ENCODE measurements at places on chromosomes 4 and X.

- DNase-seq, result peak; percentile 42
Measured at GRCh38 chrX:19225909-19226308, 103.6 kb upstream of the ADGRG2 start.

GRCh38 chrX:149453906-149454822 is 50.9 kb downstream of the IDS start:
- DNase-seq, result no peak

GRCh38 chrX:148363471-148364235 is 136.8 kb upstream of the AFF2 start:
- no peak for DNase-seq

GRCh38 chrX:66751136-66751782 is 112.4 kb upstream of the EDA2R start:
- DNase-seq, result peak; percentile 1

DNA sequence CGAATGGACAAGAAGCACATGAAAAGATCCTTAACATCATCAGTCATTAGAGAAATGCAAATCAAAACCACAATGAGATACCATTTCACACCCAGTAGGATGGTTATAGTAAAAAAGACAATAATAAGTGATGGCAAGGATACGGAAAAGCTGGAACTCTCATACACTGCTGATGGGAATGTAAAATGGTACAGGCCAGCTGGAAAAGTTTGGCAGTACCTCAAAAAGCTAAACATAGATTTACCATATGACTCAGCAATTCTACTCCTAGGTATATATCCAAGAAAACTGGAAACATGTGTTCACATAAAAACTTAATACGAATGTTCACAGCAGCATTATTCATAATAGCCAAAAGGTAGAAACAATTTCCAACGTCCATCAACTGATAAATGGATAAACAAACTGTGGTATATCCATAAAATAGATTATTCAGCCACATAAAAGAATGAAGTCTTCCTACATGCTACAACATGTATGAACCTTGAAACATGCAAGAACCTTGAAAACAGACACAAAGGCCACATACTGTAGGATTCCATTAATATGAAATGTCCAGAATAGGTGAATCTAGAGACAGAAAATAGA is 11.9 kb downstream of the RPS6KA3 start:
- DNase-seq, result no peak

DNA sequence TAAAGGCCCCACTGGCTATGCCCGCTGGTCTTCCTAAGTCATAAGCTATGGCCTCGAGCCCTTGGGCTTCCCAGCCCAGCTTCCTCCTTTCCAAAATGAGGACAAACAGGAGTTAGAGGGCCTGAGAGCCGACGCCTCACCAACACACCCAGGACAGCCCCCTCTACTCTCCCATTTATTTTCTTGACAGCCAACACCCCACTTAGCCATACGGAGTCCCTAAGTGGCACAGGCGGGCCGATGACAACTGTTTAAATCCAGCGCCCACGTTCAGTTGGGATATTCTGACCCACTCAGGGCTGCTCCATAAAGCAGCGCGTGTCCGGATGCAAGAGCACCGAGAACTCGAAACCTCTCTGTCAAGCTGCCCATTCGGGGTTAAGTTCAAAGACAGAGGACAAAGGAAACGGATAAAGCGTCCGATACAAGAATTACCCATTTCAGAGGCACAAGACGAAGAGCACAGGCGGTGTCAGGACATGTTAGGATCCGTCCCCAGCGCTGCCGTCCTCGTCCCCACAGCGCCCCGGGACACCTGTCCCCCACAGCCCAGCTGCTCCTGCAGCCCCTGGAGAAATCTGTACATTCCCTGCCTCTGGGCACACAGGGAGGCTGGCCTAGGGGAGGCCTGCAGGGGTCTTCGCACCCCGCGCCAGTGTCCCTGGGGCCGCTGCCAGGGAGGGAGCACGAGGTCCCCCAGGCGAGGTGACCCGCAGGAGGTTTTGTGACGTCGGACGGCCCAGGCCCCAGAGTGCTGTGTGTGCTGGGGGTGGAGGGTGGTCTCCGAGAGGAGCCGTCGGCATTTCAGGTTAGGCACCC is 1.2 kb downstream of the PRKX start:
- DNase-seq, result no peak

GRCh38 chrX:18102006-18102405 is 118.7 kb downstream of the BEND2 start:
- no peak for DNase-seq

DNA sequence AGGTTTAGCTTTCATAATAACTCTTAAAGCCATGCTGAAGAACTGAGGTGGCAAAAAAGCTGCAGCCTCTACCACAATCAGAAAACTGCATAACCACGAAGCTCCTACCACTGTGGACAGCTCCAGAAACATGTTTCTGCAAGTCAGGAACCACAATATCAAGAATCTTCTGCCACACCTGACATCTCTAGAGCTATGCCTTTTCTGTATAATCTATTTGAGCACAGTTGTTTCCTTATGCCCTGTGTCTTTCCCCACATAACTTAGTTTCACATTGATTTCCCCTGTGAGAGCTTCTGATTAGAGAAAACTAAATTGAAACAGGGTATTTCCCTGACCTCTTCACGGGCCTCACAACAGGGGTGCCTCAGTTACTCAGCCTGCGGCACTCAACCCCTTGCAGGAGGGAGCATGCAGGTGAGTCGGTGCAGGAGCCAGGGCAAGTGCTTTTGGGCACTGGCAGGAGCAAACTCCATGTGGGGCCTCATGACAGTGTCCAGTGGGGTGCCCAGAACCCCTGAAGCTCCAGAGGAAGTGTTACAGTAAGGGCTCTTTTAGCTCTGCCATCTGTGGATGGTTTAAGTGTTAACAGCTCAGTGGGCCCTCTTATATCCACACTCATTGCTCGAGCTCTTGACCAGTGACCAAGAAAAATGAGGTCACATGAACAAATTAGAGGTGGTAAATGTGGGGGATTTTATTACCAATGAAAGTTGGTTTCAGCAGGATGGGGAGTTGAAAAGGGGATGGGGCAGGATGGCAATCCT is 132.8 kb upstream of the BMP3 start:
- no peak for DNase-seq

GRCh38 chr4:125097729-125098128 is 217.0 kb upstream of the FAT4 start:
- DNase-seq, result peak; percentile 28

DNA sequence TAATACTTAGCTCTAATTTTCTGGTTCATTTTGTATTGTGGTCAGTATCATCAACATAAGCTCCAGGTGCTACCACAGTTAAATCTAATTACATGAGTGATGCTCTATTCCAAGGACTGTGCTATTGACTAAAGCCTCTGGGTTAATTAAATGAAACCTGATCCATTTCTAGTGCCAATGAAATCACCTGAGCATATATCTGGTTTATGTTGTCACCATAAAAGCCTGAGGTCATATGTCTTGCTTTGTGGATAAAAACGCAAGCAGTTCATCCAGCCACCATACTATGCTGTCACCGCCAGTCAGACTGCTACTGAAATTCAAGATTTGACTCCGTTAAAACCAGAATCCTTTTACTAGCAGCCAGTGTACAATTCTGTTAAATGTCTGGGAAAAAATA is 64.2 kb upstream of the ZNF518B start:
- DNase-seq, result no peak

- DNase-seq, result peak; percentile 50
Measured at GRCh38 chr4:142933207-142933606, 87.1 kb upstream of the INPP4B start.

DNA sequence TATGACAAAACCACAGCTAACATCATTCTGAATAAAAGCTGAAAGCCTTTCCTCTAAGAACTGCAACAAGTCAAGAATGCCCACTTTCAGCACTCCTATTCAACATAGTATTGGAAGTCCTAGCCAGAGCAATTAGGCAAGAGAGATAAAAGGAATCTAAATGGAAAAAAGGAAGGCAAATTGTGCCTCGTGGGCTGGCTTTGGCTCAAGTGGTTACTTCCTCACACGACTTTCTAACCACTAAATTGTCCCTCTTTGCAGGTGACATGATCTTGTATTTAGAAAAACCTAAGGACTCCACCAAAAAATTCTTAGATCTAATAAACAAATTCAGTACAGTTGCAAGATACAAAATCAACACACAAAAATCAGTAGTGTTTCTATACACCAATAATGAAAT is 57.2 kb downstream of the SCML2 start:
- no peak for DNase-seq

DNA sequence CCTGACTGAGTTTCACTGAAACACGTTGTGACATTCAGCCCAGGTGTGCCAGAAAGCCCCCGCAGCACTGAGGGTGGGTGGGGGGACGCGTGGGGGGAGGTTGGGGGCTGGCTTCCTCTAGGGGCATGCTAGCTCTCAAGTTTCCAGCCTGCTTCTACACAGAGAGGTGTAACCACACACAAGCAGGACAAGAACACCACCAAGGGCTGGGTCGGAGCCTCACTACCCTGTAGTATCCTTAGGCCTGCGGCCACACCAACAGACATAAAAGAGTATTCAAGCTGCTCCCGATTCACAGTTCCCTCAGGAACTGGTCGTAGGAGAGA is 1.8 kb downstream of the USP46 start:
- no peak for DNase-seq

DNA sequence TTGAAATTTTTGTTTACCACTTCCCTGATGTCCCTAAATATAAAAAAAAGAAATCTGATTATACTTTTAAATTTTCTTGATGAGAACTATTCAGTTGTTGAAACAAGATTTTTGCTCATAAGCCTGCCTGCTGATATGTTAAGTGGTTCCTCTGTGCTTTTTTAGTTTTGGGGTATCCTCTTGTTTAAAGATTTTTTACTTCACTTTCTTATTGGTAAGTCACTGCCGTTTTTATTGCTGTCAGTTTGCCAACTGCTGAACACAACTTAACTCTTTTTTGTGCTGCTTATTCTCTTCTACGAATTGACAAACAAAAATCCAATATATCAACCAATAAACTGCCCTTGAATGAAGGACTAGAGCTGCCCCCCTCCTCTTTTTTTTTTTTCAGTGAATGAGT is 39.5 kb downstream of the GUCY1A1 start:
- DNase-seq, result no peak

DNA sequence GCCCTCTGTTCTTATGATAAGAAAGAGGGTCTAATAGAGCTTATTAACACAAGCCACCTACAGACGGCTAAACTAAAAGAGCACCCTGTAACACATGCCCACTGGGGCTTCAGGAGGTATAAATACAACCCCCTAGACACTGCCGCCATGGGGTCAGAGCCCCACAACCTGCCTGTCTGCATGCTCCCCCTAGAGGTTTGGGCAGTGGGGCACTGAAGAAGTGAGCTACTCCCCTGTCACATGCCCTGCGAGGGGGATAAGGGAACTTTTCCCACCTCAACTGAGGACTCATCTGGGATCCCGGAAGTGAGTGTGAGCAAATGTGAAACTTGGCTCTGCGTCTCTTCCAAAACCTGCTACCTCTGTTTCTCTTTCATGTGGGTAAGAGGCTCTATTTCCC is 334.5 kb downstream of the ADAM29 start:
- no peak for DNase-seq

GRCh38 chr4:86947501-86948120 is 12.8 kb downstream of the AFF1 start:
- no peak for DNase-seq

DNA sequence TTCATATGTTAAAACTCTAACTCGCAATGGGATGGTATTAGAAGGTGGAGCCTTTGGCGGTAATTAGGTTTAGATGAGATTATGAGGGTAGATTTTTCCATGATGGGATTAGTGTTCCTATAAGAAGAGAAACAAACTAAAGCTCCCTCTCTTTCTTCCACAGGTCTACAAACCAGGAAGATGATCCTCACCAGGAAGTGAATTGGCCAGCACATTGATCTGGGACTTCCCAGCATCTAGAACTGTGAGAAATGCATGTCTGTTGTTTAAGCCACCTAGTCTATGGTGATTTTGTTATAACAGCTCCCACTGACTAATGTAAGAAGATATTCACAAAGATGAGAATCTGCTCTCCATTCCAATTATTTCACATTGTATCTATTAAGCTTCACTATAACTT is 2266.9 kb downstream of the PCDH7 start:
- no peak for DNase-seq

- DNase-seq, result peak; percentile 36
Measured at GRCh38 chr4:153757407-153757806, 2.4 kb downstream of the RNF175 start.

DNA sequence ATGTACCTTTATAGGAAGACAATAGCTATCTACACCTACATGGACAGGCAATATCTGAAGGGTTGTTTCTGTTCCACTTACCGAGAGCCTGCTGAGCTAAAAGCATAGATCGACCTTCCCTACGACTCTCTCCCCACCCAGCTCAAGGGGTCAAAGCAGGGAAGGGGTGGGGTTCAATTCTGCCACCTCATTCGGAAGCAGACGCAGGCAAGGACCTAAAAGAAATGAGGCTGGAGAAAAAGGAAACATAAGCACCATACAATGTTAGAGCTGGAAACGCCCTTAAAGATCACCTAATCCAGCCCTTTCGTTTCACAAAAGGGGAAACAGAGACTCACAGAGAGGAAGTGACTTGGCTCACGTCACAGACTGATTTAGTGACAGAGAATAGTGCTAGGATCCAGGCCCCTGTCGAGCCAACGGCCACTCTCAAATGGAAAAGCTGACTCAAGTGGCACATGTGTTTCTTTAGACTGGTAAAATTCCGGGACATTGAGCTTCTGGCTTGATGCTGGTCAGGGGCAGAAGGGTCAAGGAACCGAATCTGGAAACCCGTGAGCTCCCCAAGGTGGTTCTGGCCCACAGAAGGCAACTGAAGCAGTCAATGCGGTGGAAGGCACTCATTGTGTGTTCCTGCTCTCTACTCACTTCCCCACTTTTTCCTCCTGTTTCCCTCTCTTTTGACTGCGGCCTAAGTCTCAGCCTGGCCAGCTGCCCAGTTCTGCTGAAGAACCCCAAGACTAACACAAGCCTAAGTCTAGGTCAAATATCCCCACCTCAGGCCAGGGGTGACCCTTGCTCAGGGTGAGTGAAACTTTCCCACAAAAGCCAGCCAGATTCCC is 7.5 kb downstream of the SEPTIN6 start:
- no peak for DNase-seq

DNA sequence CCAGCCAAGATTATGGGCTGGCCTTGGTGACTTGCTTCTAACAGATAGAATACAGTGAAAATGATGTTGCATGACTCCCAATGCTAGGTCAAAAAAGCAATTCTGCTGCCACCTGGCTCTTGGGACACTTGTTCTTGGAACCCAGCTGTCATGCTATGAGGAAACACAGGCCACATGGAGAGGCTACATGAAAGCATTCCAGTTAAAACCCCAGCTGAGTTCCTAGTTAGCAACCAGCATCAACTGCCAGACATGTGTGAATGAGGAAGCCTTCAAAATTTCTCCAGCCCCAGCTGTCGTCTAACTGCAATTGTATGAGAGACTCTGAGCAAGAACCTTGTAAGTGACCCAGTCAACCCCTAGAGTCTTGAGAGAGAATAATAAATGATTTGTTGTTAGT is 105.2 kb upstream of the FGF16 start:
- DNase-seq, result no peak
